Renal cortical epithelial cell (primary cell): ENCODE measurements at places on chromosomes 2 and 18.

- DNase-seq, result no peak
Observed at GRCh38 chr2:172311921-172312345, 115.5 kb upstream of the ITGA6 start.

- DNase-seq, result no peak
Observed at GRCh38 chr2:76280686-76281085, 570.0 kb upstream of the GCFC2 start.

- peak; percentile 6 for DNase-seq
Observed at GRCh38 chr2:110818767-110819481, 86.6 kb downstream of the ACOXL start.

DNA sequence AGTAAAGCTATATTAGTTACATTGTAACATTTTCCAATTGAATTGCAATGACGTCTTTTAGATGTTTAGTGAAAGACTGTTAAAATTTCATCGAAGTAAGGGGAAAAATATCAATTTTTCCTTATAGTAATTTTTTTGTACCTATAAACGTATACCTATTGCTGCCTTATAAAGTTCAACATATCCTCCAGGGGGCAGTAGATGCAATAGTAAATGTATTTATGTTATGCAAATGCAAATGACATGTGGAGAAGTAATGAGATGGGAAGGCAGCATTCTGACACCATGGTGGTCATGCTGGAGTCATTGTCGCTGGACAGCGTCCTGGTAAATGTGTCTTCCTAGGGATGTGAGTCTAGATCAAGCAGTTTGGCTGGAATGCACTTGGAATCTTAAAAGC, 38.7 kb downstream of the MSTN start:
- DNase-seq, result peak; percentile 45

DNA sequence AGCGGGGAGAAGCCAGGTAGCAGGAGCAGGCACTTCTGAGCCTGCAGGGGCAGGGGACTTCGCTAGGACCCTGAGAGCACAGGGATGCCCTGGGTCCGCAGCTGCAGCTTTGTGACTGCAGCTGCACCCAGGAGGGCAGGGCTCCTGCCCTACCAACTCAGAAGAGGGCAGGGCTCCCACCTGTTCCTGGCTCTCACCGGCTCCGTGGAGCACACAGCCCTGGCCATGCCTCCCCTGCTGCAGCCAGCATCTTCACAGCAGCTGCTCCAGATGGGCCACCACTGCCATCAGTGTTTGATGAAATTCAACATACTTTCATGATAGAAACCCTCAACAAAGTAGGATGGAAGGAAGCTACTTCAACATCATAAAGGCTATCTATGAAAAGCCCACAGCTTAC, 92.7 kb downstream of the FAM210A start:
- no peak for DNase-seq

DNA sequence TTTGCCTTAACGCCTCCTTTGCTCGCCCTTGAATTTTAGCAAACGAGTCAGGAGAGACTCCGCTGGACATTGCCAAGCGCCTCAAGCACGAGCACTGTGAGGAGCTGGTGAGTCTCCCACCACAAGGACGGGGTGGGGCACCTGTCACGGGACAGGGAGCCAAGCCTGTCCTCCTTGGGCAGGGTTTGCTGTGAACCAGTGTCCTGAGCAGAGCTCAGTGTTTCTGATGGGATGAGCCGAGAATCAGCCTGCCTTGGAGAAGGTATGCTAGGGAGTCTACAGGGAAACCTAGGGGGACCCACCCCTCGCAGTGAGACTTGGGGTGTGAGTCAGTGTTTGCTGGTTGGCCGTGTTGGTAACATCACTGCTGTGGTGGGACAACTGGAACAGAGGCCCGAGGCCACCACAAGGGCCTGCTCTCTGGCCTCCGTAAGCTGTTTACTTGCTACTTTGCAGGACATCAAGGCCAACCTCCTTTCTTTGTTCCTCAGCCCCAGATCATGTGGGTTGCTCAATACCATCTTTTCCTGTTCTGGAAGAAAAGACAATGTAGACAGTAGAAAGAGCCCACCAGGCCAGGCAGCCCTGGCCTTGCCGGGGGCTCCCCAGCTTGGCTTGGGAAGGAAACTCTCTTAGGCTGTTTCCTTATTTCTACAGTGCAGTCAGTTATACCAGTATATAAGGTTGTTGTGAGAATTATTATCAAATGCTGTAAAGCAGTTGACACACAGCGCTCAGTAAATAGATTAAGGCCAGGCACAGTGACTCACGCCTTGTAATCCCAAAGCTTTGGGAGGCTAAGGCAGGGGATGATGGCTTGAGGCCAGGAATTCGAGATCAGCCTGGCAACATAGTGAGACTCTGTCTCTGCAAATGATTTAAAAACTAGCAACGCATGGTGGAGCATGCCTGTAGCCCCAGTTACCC, 42.4 kb downstream of the ITGB1BP1 start:
- peak; percentile 94 for DNase-seq

GRCh38 chr18:39966275-39966674, 1988.8 kb upstream of the PIK3C3 start:
- DNase-seq, result no peak

- peak; percentile 35 for DNase-seq
Observed at GRCh38 chr2:188291142-188291616, 495 bp upstream of the GULP1 start.

GRCh38 chr2:147165697-147166382, 679.0 kb upstream of the ACVR2A start:
- DNase-seq, result no peak
